SK-N-DZ (cell line): ENCODE measurements at places on chromosomes 7 and 10.
A peak's percentile ranks its signal among the peaks of the same experiment; 100 is the strongest.

DNA sequence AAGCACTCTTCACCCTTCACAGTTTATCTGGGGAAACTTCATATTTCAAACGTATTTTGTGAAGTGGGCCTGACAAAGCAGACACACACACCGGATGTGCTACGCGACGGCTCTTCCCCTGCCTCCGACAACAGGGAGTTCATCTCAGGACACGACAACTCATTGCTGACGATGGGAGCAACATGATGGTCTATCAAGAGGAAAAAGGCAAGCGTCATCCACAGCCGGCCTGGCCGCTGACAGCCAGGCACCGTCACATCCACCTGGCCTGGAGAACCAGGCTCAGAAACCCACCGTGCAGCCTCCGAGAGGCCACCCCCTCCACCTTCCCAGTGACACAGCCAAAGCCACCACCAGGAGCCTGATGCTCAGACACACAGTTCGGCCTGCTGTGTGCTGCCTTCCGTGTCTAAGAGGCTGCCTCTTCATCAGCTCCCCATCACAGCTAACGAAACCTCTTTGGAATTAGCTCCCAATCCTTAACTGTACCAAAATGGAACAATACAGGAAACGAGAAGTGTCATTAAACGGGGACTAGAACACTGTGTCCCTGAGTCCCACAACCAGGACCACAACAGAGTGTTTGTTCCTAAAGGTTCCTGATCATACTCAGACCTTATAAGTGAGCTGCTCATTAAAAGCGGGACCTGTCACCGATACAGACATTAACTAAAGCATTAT, 76.7 kb downstream of the SFMBT2 start:
- DNase-seq = peak; percentile 82

- no peak for DNase-seq
These were observed 90.3 kb downstream of the FAM107B start for GRCh38 chr10:14684354-14684753.

DNA sequence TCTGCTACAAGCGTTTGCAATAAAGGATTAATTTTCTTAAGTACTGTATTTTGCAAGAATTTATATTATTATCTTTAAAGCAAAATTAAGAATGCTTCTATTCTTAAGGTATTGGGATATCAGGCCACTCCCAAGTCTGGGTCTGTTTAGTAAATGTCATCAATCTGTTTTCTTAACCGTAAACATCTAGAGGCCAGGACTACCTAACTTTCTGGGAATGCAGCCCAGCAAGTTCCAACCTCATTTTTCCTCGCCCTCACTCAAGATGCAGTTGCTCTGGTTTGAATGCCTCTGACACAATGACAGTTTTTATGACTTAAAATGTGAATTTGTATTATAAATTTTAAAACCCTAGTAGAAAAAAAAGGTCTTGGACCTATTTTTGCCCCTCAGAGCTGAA, 143.5 kb downstream of the INHBA start:
- DNase-seq = no peak

- DNase-seq = no peak
These were observed 671 bp upstream of the CHST3 start for GRCh38 chr10:71963351-71964097.

DNA sequence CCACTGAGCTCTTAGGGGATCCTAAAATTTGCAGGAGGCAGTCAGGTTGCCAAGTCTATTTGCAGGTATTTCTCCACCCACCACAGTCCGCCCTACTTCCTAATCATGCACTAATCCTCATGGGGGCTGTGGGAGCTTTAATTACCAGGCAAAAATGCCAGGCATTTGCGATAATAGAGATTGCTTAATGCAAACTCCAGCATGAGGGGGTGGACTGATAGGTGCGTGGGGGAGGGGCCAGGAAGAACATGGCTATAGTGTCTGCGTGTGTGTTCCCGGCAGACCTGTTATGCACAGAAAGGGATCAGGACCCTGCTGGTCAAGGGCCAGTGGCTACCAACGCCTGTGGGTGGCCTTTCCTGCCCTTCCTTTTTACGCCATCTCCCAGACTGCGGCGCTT, 15.6 kb upstream of the AQP1 start:
- no peak for DNase-seq

DNA sequence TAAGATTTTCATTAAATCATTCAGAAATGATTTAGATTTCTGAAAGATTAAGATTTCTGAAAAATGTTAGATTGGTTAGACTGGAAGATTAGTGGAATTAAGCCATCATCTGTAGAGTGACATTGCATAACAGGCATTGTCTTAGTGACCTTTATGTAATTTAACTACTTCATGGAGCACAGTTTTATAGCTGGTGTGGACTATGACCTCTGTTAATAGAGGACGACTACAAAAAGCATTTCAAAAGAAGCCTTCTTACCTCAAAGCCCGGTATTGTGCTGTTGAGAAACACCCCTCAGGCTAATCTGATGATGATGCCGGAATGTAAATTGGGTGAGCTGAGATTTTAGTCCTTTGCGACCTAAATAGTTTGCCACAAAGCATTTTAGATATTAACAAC, 55.6 kb downstream of the GALNT11 start:
- DNase-seq = no peak

GRCh38 chr10:60820093-60820754, 41.9 kb downstream of the CDK1 start:
- DNase-seq = peak; percentile 32

DNA sequence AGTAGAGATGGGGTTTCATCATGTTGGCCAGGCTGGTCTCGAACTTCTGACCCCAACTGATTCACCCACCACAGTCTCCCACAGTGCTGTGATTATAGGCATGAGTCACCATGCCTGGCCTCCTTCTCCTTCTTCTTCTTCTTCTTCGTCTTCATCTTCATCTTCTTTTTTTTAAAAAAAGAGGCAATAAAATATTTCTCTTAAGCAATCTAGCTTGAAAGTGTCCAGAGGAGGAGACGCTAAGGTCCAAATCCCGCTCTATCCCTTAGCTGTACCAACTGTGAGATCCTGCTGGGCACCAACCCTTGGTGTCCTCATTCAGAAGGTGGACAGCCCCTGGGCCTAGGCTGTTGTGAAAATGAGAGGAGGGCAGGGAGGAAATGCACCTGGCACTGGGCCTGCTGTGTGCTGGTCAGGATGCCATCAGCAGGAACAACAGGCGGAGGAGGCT, 13.9 kb upstream of the PSAP start:
- no peak for DNase-seq

DNA sequence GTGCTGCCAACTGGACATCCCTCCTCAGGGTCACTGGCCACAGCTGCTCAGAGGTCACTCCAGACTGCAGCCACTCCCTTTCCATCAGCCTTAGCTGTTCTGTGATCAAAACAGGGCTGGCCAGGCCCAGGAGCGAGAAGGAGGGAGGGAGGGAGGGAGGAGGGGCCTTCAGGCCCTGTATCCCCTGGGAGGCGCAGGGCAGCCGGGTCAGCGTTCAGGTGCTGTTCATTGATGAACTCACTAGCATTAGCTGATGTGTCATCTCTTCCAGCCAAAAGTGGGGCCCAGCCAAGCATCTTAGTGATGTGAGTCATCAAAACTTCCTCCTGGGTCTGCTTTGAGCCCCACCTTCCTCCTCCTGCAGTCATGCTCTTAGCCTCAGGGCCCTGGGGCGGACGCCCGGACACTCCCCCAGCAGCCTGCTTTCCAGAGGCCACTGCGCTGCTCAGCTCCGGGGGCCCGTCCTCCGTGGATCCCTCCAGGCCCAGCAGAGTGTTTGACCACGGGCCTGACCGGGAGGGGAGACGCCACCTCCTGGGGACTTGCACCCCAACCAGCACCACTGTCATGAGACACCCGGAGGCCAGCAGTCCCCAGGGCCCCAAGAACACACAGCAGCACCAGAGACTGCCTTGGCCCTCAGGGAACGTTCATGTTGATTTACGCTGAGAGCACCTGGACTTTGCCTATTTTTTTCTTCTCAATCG, 149.2 kb downstream of the PRKAG2 start:
- peak; percentile 36 for DNase-seq

DNA sequence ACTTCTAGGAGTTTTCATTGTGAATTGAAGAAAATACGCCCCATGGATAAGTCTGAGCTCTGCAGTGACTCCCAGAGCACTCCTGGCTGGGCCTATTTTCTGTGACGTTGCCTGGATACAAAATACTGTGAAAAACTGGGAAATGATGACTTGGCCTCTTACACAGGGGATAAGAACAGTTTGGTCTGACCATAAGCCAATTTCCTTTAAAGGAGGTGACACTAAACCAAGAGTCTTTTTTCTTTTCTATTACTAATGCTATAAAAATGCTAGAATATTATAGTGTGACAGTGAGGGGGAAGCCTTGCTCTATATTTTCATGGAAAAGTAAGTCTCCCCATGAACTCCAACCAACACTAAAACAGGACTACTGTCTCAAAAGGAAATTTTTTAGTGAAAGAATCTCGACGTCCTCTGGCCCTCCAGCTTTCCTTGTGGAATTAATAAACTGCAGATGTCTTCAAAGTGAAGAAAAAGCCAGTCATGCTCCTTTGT, 45.5 kb downstream of the MYOF start:
- no peak for DNase-seq

DNA sequence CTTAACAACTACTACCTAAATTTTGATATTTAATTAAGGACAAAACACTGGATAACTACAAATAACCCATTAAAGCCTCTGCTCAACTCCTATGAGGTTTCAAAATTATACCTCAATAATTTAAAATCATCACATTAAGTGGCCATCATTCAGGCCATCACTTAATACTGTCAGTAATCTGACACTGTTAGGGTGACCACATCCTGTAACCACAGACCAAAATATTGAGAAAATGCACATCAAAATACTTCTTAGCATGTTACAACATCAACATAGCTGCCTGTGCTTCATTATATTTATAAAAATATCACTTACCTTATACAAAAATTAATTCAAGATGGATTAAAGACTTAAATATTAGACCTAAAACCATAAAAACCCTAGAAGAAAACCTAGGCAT, 23.3 kb downstream of the SEM1 start:
- no peak for DNase-seq

- DNase-seq = no peak
These were observed 24.5 kb upstream of the ABLIM1 start for GRCh38 chr10:114682532-114682931.

GRCh38 chr10:126536656-126537055, 133.8 kb downstream of the C10orf90 start:
- no peak for DNase-seq

DNA sequence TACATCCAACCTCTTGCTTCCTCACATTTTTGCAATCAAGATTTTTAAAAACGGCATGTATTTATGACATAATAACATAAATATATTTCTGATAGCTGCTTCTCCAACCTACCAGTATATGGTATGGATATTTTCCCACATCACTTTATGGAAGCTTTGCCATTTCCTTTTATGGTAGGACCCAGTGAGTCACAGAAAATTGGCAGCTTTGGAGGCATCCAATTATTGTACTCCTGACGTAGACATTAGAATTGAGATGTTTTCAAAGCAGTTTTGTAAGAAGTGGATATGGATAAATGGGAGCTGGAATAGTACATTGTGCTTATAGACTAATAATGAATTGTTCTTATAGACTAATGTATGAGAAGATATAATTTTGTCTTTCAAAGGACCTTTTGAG, 23.8 kb upstream of the BICC1 start:
- no peak for DNase-seq

DNA sequence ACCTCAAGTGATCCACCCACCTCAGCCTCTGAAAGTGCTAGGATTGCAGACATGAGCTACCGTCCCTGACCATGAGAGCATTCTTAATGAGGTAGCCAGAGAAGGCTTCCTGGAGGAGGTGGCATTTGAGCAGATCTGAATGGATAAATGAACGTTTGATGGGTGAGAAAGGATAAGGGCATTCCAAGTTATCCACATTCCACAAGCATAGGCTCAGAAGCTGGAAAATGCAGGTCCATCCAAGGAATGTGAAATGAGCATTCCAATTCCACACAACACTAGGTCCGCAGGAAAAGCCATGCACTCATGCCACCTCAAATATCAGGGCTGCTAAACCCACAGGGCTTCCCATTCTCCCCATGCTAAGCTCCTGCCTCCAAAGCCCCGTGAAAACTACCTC, 17.0 kb downstream of the TMEM130 start:
- no peak for DNase-seq

GRCh38 chr10:27986821-27987220, 12.1 kb downstream of the ODAD2 start:
- no peak for DNase-seq

DNA sequence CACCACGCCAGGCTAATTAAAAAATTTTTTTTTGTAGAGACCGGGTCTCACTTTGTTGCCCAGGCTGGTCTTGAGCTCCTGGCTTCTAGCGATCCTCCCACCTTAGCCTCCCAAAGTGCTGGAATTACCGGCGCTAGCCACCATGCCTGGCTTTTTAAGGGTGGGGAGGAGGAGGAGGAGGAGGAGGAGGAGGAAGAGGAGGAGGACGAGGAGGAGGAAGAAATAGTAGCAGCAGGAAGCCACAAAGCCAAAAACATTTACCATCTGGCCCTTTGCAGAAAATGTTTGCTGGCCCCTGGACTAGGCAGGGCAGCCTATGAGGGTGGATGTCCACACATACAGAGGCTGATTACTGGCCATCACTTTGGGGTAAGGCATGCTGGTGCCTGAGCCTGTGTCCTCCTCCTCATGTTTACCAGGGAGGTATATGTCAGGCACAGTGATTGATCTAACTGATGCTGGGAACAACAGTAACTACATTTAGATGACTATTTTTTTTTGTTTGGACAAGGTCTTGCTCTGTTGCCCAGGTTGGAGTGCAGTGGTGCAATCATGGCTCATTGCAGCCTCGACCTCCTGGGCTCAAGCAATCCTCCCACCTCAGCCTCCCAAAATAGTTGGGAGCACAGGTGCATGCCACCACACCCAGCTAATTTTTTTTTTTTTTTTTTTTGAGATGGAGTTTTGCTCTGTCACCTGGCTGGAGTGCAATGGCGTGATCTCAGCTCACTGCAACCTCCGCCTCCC, 122.1 kb downstream of the HIP1 start:
- DNase-seq = no peak

DNA sequence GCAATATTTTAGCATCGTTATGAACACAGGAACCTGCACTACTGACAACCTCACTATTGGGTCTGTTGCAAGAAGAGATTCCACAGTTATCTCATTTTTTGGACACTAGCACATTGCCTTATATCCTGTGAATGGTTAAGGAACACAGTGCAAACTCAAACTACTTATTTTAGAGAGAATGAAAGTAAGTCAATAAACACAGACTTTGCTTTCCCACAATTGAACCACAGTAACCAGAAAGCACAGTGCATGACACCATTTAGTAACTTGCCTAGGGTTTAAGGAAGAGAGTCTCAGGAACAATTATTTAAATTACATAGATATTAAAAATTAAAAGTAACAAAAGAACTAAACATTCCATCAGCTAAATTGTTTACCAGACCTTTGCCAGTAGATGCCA, 468.8 kb downstream of the ZWINT start:
- DNase-seq = no peak

DNA sequence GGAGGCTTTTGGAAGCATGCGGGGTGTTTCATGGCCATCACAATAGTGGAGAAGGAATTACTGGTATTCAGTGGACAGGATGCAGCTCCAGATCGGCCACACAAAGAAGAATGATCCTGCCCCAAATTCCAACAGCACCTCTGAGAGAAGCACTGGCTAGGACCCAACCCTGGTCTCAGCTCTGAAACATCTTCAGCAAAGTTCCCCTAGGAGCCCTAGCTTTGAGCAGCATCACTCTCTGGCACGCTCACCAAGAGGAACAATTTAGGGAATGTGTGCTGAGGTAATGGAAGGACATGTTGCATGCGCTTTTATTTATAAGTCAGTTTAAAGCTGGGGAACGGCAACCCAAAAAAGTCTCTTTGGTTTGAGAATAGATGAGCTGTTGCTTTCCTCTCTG, 5.5 kb upstream of the OPN1SW start:
- no peak for DNase-seq

- peak; percentile 71 for DNase-seq
These were observed 1.7 kb upstream of the FUOM start for GRCh38 chr10:133359554-133359971.
